ENCODE measurements at places on chromosomes 7 and 10.

GRCh38 chr7:40986351-40986873 lies 716.5 kb downstream of the INHBA start:
- DNase-seq: peak; percentile 32

DNA sequence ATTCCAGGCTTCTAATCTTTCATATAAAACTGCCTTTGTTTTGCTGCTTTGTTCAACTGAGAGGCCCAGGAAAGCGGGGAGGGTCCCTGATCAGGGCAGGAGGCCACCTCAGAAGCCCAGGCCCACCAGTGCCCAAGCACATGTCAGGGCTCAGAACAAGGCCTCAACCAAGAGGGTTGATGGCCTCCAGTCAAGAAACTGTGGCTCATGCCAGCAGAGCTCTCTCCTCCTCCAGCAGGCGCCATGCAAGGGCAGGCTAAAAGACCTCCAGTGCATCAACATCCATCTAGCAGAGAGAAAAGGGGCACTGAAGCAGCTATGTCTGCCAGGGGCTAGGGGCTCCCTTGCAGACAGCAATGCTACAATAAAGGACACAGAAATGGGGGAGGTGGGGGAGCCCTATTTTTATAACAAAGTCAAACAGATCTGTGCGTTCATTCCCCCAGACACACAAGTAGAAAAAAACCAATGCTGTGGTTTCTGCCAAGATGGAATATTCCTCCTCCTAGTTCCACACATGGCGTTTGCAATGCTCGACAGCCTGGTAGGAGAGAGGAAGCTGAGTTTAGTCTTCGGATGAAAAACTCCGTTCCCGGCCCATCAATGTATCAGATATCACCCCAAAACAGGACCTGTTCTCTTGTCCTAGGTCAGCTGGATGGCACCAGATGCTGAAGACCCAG lies 34.0 kb downstream of the PSAP start:
- no peak for DNase-seq

DNA sequence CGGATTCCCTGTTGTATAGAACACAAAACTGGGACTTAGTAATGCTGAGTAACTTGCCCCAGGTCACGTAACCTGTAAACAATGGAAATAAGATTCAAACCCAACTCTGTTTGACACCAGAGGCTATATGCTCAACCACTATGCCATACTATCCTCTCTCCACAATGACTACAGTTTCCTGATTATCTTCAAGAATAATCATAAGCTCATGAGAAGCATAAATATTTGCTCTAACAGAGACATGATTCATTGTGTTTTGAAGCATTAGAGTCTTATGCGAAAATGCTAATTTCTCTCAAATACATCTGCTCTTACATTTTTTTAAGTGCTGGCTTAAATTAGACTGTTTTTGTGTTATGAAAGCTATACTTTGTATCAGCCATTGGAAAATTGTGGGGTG lies 241.3 kb downstream of the LHFPL3 start:
- no peak for DNase-seq

DNA sequence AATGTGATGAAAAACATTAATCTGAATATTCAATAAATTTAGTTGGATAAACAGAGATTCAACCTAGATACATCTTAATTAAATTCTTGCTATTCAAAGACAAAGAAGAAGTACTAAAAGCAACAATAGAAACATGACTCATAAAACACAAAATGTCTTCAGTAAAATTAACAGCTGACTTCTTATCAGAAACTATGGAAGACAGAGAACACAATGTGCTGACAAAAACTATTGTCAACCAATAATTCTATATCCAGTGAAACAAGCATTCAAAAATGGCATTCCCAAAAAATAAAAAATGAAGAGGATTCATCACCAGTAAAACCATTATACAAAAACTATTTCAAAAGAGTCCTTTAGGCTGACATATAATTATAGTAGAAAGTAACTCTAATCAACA lies 400.5 kb upstream of the SORCS1 start:
- DNase-seq: no peak

DNA sequence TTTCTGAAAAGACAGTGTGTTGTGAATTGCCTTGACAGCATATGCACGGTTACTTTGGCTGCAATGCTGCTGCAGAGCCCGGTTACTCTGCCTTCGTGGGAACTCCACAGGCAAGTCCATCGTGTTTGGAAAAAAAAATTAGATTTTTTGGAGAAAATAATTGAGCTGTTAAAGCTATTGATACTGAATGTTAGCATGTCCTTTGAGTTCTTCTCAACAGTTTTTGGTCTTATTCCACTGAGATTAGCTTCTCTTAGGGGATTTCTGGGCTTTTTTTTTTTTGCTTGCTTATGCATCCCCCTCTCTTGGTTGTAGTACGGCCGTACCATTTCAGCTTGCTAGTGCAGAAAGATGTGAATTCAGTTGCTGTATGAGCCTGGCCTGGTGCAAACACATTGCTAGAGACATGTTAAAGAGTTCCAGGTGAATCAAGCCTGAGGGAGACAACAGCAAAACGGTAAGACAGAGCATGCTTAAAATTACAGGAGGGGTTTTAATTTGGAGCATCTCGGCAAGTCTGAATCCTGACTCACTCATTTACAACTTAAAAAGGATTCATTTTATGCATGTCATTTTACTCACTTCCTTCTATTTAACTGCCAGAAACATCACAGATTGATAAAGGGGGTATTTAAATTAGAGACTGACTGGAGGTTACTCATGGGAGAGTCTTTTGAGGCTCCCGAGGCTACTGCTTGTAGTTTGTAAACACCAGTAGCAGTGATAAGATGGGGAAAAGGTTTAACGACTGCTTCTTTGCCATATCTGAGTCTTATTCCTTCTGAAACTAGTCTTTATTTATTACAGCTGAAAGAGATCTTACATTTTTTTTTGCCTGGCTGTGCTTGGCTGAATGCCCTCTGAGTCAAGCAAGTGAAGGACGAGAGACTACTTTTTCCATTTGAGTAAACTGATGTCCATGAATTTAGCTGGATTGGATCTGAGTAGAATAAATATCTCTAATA lies 113.7 kb downstream of the CDK14 start:
- DNase-seq: no peak

- DNase-seq: no peak
Observed at GRCh38 chr10:10418387-10418786, 599.3 kb upstream of the CELF2 start.

DNA sequence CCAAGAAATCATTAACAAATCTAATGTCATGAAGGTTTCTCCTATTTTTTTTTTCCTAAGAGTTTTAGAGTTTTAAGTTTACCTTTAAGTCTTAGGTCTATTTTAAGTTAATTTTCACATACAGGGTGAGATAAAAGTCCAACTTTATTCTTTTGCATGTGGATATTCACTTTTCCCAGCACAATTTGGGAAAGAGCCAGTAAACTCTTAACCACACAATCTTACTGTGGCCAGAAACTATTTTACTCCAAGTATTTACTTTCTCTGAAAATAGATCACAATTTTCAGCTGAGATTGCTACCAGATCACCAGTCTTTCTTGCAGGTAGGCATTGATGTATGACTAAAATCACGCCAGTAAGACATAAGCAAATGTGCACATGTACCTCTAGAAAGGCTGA lies 728.5 kb downstream of the TNS3 start:
- no peak for DNase-seq

- no peak for DNase-seq
Observed at GRCh38 chr7:151291206-151291605, 42.7 kb upstream of the SMARCD3 start.

- DNase-seq: no peak
Observed at GRCh38 chr10:60394446-60394845, 4.8 kb upstream of the ANK3 start.

DNA sequence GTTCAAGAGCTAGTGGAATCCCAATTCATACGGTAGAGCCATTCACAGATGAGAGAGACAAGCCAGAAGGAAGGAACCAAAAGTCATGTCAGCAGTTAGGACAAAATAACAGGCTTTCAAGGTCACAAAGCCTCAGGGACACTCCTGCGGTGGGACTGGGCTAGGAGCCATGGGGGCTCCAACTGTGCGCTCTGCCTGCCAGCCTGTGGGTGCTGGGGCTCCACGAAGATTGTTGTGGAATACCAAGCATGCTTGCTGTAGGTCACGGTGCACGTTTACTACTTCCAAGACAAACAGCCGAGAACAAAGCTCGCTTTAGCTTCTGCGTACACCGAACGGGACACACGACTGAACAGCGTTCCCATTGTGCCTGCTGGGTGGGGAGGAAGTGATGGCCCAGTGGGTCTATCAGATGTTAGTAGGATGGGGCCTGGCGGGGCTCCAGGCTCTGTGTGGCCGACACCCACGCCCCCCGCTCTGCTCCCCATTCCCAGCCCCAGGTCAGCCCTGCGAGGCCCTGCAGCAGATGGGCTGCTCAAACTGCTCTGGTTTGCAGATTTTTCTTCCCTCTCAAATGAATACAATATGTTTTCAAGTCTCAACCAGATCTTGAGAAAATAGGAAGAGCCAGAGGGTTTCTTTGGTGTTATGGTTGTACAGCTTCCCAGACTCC lies 158.9 kb downstream of the EGFR start:
- DNase-seq: no peak

DNA sequence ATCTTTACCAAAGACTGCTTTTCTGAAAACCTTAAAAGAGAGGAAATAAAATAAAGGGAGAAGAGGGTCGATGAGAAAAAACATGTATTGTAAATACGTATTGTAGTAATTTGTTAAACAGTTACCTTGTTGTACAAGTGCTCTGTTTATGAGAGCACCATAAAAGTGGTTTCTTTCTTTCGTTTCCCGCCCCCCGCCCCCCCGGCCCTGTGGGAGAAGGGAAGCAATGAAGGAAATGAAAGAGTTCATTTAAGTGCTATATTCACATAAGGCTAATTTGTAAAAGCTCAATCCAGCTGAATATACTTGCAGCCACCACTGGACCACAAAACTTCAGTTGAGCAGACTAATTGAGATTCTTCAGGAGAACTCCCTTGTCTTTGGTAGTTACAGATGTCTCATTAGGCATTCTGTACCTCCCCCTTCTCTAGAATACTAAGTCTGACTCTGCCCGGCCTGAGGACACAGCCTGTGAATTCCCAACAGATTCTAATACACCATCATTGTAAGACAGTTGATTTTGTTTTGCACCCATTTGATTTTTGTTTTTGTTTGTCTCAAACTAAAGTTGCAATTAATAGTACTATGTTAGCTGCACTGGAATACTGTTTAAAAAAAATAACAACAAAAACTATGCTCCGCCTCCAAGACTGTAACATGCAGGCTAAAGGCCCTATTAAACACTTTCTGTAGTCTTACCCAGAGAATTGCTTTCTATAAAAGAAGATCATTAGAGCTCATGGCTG lies 124.9 kb downstream of the ARHGAP12 start:
- no peak for DNase-seq

GRCh38 chr10:97714401-97715258 lies 1.1 kb downstream of the MARVELD1 start:
- peak; percentile 69 for DNase-seq

GRCh38 chr7:42029405-42029804 lies 207.6 kb downstream of the GLI3 start:
- DNase-seq: no peak

DNA sequence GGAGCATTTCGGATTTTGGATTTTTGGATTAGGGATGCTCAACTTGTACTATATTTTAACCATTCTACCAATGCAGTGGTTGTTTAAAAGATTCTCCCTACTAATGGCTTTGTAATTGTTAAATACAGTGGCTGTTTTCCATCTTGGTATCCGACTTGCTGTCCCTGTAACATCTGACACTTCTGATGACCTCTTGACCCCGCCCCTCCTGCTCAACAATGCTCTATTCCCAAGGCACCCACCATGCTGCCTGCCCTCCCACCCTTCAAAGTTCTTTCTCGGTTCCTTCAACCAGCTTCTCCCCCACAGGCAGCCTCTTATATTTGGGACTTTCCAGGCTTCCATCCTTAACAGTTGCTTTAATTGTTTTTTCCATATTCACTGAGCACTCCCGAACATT lies 2.0 kb downstream of the PRTFDC1 start:
- DNase-seq: no peak

DNA sequence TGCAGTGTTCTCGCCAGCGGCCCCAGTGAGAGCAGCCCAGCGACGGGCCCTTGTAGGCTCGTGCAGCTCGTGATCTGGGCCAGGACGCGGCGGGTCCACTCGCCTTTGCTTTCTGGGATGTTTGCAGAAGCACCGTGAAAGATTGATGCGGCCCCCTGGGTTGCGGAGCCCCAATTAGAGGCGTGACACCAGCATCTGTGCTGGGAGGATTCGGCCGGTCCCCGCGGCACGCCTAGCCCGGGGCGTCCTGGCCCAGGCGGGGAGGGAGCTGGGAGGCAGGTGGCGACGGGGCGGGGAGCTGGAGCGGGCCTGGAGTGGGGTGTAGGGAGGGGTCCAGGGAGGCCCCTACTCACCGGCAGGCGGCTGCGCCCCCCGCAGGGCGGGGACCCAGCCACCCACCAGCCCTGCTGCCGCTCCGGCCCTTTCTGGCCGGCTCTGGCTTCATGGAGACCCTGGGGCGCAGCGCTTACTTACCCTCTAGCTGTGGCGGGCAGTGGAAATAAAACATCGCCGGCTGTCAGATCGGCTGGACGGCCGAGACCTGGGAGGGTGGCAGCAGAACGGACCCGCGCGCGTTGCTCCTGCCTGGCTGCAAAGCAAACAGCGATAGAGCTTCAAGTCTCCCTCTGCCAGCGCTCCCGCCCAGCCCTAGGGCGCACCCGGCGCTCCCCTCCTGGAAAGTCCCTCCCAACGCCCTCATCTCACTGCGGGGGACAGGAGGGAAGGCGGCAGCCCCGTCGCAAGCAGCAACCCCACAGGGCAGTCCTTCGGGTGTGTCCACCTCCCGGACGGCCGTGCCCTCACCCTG lies 752 bp downstream of the DRGX start:
- DNase-seq: no peak

GRCh38 chr7:36871863-36872262 lies 147.6 kb upstream of the AOAH start:
- peak; percentile 18 for DNase-seq

DNA sequence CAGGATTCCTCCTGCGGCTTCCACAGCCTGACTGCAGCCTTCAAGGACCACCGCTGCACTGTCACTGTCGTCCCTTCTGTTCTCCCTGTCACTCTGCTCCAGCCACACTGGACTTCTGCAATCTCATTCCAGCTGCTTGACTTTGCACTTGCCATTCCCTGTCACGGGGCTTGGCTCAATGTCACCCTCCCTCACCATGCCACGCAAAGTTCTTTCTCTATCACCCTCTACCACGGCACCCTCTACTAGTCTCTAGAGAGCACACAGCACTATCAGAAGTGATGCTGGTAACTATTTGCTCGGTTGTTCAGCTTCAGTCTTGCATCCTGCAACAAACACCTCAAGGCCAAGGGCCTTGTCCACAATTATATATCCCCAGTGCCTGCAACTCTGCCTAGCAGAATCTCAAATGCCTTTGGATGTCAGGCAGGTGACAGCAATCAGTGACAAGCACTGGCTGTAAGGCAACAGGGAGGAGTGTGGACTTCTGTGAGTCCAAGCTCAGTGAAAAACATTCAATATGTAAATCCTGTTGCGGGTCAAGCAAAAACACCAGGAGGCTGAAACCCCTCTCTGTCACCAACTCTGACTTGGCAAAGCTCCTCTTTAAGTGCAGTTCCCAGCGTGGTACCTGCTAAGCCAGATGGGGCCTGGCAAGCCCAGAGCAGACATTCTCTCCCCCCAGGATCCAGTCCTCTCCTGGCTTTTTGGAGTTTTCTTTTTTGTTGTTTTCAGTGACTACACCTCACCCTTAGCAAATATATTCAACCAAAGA lies 259.9 kb downstream of the FGFR2 start:
- DNase-seq: no peak

- no peak for DNase-seq
Observed at GRCh38 chr10:29472301-29473086, 162.3 kb downstream of the SVIL start.
